ENCODE measurements at places on chromosomes 2 and 18.

DNA sequence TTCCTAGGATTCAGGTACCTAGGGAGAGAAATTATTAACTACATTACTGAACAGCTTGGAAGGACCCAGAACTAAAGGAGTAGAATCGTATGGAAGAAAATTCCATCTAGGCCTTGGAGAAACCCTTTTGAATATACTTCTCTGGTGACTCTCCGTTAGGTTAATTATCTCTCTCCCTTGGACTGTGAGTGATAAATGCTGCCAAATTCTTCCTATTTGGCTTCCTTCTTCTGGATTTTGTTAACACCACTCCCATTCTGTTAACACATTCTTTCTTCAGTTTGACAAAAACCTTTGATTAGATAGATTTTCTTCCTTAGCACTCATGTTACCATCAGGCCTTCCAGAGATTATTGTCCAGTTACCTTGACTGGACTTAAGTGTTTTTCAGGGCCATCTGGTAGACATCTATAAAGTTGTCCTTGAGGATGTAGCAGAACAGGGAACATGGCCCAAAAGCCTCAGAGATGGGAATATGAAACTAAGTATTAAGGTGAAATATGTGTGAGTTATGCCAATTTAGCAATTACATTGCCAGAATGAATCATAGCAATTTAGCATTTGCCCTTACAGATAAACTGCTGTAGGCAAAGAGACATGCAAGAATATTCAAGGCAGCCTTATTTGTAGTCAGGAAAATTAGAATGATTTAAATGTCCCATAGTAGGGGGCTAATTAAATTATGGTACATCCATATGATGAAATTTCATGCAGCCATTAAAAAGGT lies 6.7 kb downstream of the CYP27A1 start:
- DNase-seq = no peak

GRCh38 chr2:43927442-43927841 lies 68.3 kb downstream of the LRPPRC start:
- no peak for DNase-seq

DNA sequence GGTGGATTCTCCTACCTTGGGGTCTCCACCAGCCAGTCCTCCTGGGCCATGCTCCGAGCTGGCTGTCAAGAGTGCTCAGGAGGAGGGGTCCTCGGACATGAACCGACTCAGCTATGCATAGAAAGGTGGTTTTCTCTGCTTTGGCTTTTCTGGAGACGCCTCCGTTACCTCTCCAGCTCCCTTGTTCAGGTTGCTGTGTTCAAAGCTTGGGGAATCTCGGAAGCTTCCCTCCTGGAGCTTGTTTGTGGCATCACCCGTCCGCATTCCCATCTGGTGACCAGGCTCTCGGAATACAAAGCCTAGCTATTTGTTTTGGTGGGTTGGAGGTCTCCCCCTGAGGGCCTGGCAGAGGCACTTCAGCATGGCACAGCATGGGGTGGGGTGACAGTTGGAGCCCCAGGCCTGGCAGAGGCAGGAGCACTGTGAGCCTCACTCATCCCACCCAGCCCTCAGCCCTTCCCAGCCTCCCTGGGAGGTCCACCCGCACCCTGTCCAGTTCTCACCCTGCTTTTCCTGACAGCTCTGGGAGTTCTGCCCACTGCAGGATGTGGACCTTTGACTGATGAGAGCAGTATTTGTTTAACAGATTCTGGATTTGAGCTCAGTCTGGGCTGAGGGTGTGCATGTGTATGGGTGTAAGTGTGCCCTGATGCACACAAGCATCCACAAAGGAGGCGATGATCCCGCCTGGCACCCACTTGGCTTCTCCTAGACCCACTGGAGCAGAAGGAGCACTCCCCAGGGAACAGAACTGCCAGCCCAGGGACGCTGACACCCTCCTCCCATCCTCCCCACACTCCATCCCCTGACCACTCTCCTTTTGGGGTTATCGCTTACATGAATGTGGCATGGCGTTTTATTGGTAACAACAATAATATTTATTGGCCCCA lies 107.3 kb upstream of the HS6ST1 start:
- no peak for DNase-seq

GRCh38 chr2:9770308-9771100 lies 72.8 kb upstream of the TAF1B start:
- DNase-seq = peak; percentile 87

GRCh38 chr2:26757873-26758789 lies 6.0 kb upstream of the SLC35F6 start:
- DNase-seq = no peak

All from Ammon's horn (tissue), 1 donor.